Dermis microvascular lymphatic vessel endothelial cell (primary cell): ENCODE measurements at places on chromosomes 2 and 18. TPM values are rescaled to one million over a fixed set of nuclear protein-coding genes. Genes with fewer than 3 reads are reported as not detected.
A peak's percentile ranks its signal among the peaks of the same experiment; 100 is the strongest.

TRAF3IP1 gene
- 6.0 and 6.8 TPM in 2 replicates for total RNA-seq

GRCh38 chr18:76453057-76453561, 41.9 kb downstream of the ZNF516 start:
- DNase-seq, result no peak

GRCh38 chr2:236576087-236576486, 6.5 kb downstream of the ACKR3 start:
- DNase-seq, result no peak

GRCh38 chr2:5722236-5722635, 30.1 kb downstream of the SOX11 start:
- no peak for DNase-seq

GRCh38 chr18:26342646-26343045, 116.4 kb downstream of the TAF4B start:
- DNase-seq, result no peak

SULT1C4 gene
- total RNA-seq, result 108 and 114 TPM in 2 replicates

GRB14 gene
- total RNA-seq, result 0.38 and 0.64 TPM in 2 replicates

SP9 gene
- total RNA-seq, result not detected in 2 replicates

SLC19A3 gene
- total RNA-seq, result under 0.01 and 0.13 TPM in 2 replicates

GORASP2 gene
- 22.3 and 28.3 TPM in 2 replicates for total RNA-seq

DNA sequence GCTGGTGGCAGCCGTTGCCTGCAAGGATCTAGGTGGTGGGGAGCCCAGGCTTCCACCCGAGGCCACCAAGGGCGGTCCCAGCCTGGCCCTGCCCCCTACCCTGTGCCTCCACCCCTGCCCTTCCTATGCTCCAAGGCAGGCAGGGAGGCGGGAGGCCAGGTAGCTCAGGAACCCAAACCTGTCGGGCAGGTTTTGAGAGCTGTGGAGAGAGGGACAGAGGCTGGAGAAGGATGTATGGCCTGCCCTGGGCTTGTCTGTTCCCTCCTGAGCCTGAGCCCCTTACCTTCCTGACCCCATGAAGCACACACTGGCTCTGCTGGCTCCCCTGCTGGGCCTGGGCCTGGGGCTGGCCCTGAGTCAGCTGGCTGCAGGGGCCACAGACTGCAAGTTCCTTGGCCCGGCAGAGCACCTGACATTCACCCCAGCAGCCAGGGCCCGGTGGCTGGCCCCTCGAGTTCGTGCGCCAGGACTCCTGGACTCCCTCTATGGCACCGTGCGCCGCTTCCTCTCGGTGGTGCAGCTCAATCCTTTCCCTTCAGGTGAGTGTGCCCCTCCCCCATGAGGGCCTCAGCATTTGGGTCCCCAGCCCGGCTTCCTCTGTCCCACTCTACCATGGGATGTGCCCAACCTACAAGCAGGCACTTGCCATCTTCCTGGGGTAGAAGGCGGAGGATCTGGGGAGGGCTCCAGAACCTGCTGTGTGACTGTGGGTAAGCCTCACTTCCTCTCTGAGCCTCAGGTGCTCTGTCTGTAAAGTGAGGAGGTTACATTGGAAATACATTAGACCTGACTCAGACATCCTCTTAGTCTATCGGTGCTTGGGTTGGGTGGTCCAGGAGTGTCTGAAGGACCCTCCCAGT, at the start of gene PROM2:
Gene PROM2, plus strand, starts transcription at position 159 of the 860 bp plus-strand sequence. Its CDS starts 137 bp downstream, at position 296.
- no peak for DNase-seq

- peak; percentile 26 for DNase-seq
These were observed 51.0 kb downstream of the PRELID3A start for GRCh38 chr18:12458771-12459170.

AMER3 gene
- total RNA-seq, result not detected in 2 replicates

UCN gene
- total RNA-seq, result 0.13 and 0.51 TPM in 2 replicates

DES gene
- not detected in 2 replicates for total RNA-seq

SPP2 gene
- not detected in 2 replicates for total RNA-seq

- peak; percentile 86 for DNase-seq
These were observed 21.2 kb upstream of the EPAS1 start for GRCh38 chr2:46275995-46276394.
